Stimulated activated CD4-positive, alpha-beta T cell treated with anti-CD3 and anti-CD28 coated beads, Interleukin-1b, Interleukin-23, amount 100 ng/mL, for 1 hour (primary cell): ENCODE measurements at places on chromosomes 16 and 17.

DNA sequence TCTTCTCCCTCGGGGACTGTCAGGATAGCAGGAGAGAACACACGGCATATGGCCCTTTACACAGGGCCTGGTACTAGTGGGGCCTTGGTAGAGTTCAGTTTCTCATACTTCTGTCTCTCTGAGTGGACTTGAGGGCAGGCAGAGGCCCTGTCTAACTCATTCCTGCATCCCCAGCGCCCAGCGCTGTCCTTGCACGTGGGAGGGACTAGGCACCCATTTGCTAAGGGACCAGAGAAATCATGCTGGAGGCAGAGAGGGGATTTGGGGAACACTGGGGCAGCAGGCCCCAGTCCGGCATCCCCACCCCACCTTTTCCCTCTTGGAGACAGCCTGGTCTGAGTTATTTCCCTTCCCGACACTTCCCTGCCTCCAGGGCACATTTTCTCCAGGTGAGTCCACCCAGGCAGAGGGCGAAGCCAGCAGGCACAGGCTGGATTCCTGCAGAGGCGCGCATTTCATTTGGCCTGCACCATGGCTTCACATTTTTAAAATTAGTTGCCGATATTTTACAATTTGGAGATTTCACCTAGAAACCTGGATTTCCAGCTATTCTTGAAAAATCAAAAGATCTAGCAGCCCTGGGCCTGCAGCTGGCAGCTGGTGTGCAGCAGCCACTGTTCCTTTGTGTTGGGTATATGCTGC, 9.7 kb upstream of the NKD1 start:
- DNase-seq: no peak

- DNase-seq: no peak
Measured at GRCh38 chr16:49454426-49455180, 81.0 kb downstream of the C16orf78 start.

DNA sequence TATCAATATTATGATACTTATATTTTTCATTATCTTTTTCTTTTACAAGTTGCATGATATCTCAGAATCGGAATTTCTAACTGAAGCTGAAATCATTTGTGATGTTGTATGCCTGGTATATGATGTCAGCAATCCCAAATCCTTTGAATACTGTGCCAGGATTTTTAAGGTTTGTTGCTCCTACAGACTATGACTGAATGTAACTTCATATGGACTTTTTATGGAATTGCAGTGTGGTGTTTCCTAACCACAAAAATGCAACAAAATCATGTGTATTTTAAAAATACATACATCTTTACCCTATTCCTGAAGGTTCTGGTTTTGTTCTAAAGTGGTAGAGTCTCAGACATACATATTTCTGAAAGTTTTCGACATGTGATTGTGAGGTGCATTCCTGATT, 58.8 kb upstream of the RHBDL3 start:
- no peak for DNase-seq

DNA sequence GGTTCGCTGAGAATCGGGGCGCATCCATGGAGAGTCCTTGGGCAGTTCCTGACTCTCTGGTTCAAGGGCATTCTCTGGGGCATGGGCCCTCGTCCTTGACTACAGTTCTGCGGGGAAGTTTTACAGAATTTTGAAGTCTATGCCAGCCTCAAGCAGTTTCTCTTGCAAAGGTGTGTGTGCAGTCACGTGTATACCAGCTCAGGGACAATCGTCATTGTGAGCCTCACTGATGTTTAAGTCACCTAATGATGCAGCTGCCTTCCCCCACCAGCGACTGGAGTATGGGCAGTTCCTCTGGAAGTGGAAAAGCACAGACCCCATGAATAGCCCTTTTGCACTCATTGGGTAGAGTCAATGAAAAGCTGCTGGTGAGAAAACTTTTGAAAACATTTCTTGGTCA, 1.3 kb downstream of the PLCG2 start:
- no peak for DNase-seq
